ENCODE measurements at places on chromosomes 7 and 10. TPM values are rescaled to one million over a fixed set of nuclear protein-coding genes. Genes with fewer than 3 reads are reported as not detected.

DNA sequence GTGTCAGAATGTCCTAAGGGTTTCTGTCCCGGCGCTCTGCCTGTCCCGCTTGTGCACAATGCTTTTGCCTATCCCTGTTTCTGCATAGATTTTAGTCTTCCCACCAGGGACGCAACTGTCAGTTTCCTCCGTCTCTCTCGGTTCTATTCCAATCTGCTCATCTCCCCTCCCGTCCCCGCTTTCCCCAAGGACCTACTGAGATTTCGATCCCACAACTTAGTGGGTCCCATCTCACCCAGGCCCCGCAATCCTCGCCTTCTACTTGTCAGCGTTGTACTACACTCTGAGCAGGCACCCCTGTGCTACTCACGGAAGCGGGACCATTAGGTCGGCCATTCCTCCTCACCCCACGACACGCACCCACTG lies 519 bp upstream of the ZNF655 start:
- no peaks in the 10 kb centered on the region for H3K36me3 ChIP-seq
- peak overlapping the region; percentile 64 for H3K4me3 ChIP-seq
- H3K4me1 ChIP-seq: peaks cover 27% of the 10 kb centered on the region
- no peak for DNase-seq
- H3K27me3 ChIP-seq: no peaks in the 10 kb centered on the region

DNA sequence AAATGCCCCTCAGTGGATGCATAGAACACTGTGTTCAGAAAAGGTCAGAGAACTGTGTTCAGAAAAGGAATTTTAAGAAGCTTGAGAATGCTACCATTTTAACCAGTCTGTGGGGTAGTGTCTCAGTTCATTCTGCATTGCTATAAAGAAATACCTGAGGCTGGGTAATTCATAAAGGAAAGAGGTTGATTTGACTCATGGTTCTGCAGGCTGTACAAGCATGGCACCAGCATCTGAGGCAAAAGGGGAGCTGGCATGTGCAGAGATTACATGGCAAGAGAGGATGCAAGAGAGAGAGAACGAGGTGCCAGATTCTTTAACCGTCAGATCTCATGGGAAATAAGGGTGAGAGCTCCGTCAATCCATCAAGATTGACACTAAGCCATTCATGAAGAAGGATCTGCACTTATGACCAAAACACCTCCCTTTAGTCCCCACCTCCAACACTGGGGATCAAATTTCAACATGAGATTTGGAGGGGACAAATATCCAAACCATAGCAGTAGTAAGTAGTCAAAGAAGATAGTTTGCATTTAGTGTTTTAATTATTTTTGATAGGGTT lies 119.8 kb downstream of the FAM107B start:
- no peak for DNase-seq
- H3K4me1 ChIP-seq: peaks cover 15% of the 10 kb centered on the region
- H3K4me3 ChIP-seq: no peak overlapping the region

GRCh38 chr7:136685501-136686173 lies 182.8 kb upstream of the CHRM2 start:
- H3K27me3 ChIP-seq: no peaks in the 10 kb centered on the region
- no peak overlapping the region for H3K27ac ChIP-seq
- no peaks in the 10 kb centered on the region for H3K36me3 ChIP-seq
- no peak overlapping the region for H3K4me3 ChIP-seq

DNA sequence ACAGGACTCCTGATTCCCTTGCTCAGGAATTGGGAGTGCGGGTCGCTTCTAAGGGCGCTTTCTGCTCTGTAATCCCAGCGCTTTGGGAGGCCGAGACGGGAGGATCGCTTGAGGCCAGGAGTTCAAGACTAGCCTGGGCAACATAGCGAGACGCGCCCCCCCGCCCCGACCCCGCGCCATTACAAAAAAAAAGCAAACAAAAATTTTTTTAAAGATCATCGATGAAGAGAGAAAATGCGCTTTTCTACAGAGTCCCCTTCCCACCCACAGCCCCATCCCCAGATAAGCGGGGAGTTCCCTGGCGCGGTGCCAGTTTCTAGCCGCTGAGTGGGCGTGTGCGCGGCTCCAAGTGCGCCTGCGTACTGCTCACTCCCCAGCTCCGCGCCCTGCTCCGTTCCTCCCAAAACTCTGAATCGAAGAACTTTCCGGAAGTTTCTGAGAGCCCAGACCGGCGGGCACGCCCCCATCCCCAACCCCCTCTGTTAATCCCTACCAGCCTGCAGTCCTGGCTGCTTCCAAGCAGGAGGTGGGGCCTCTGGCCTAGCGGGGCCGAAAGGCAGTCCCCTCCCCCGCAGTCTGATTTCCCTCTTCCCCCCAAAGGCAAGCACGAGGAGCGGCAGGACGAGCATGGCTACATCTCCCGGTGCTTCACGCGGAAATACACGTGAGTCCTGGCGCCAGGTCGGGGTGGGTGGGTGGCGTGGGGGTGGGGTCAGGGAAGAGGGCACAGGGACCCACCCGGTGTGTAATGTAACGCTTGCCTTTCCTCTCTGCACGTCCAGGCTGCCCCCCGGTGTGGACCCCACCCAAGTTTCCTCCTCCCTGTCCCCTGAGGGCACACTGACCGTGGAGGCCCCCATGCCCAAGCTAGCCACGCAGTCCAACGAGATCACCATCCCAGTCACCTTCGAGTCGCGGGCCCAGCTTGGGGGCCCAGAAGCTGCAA lies 1.0 kb downstream of the HSPB1 start:
- peaks cover 7% of the 10 kb centered on the region for H3K4me1 ChIP-seq
- no peaks in the 10 kb centered on the region for H3K36me3 ChIP-seq
- peak; percentile 96 for DNase-seq
- peak overlapping the region; percentile 93 for H3K27ac ChIP-seq
- no peaks in the 10 kb centered on the region for H3K27me3 ChIP-seq
- H3K4me3 ChIP-seq: peak overlapping the region; percentile 58

DNA sequence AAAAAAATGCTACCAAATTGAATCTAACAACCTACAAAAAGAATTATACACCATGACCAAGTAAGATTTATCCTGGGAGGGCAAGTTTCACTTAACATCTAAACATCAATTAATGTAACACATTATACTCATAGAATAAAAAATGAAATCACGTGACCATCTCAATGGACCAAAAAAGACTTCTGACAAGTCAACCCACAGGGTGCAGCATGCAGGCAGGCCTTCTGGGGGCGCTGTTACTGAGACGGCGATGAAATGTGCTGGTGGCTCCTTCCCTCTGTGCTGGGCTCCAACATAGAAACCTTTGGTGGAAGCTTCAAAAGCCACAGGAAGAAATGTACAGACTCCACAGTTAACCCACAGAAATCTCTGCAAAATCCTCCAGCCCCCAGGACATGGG lies 103.1 kb downstream of the INHBA start:
- no peaks in the 10 kb centered on the region for H3K36me3 ChIP-seq
- no peaks in the 10 kb centered on the region for H3K27me3 ChIP-seq
- H3K4me1 ChIP-seq: no peaks in the 10 kb centered on the region

DNA sequence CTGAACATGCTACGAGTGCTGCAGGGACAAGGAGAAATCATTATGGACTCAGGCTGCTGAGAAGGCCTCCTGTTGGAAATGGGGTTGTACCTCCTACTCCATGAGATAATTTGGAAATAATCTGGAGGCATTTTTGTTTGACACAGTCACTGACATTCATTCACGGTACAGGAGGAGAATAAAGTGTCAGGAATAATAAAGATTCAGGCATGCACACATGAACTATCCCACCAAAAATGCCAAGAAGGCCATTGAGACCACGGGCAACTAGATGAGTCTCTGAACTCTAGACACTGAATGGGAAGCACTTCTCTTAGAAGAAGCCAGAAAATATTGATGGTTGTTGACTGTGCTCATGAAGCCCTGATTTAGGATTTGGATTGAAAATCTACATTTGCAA lies 220.9 kb upstream of the HABP2 start:
- no peak for DNase-seq
- H3K4me1 ChIP-seq: no peaks in the 10 kb centered on the region
- no peaks in the 10 kb centered on the region for H3K27me3 ChIP-seq
- H3K27ac ChIP-seq: no peak overlapping the region
- H3K4me3 ChIP-seq: no peak overlapping the region

DNA sequence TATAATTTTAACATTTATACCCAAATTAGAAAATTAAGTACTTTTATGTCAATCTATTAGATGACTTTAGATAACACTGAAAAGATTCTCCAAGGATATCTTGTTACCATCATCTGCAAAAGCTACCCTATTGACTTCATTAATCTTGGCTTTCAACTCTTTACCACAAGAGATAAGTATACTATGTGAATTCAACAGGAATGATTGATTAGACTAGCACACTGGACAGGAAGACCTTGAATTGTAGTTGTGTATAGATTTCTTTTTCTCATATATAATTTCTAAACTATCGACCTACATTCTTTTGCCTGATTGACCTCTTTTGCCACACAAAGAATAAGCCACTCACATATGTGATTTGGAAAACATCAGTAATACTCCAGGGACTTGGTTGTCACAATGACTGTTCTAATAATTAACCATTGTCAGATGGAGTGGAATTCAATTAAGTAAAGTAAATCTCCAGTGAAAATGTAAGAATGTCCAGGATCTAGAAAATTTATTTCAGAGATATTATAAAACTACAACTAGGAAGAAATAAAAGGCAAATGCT lies 1132.0 kb downstream of the SORCS1 start:
- no peak overlapping the region for H3K4me3 ChIP-seq
- H3K36me3 ChIP-seq: no peaks in the 10 kb centered on the region
- no peaks in the 10 kb centered on the region for H3K4me1 ChIP-seq
- DNase-seq: no peak

DNA sequence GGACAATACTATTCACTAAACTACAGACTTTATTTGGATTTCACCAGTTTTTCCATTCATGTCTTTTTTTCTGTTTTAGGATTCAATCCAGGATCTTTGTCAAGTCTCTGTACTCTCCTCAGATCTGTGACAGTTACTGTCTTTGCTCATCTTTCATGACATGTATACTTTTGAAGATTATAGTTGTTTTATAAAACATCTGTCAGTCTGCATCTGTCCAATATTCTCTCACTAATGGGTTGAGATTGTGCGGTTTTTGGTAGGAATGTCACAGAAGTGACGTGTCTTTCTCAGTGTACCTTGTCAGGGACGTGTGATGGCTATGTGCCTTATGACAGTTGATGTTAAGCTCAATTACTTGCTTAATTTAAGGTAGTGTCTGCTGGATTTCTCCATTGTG lies 124.9 kb upstream of the TPK1 start:
- no peak overlapping the region for H3K4me3 ChIP-seq
- H3K36me3 ChIP-seq: no peaks in the 10 kb centered on the region
- no peak overlapping the region for H3K27ac ChIP-seq
- H3K27me3 ChIP-seq: no peaks in the 10 kb centered on the region
- H3K4me1 ChIP-seq: no peaks in the 10 kb centered on the region

DNA sequence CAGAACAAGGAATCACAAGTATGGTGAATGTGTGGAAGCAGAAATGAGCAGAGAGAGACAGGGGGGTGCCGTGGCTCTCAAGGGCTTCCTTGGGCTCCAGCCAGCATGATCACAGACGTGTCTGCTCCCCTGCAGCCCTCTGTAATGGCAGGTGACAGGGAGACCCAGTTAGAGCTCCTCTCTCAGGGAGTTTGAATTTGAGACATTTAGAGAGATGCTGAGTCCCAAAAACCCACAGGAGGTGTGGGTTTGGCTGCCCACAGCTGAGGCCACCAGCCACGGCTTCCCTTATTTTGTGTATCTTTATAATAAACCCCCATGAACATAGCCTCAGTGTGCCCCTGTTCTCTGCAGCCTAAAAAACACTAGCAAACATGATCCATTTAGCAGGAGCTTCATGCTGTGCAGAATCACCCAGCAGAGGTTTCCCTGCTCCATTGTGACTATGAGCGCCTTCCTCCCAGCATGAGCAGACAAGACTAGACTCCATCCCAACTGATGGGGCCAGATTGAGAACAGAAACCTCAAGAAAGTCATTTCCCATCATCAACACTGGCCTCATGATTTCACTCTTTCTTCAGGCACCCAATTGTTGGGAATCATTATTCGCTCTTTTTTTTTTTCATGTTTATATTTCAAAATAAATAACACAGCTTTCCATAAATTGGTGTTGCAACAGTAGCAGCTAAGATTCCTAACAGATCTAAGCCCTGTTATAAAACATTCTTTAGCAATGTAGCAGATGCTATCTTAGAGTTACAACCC lies 13.4 kb downstream of the NOD1 start:
- H3K36me3 ChIP-seq: no peaks in the 10 kb centered on the region
- no peak overlapping the region for H3K4me3 ChIP-seq
- no peak for DNase-seq

GRCh38 chr7:33258491-33258951 lies 129.2 kb downstream of the BBS9 start:
- H3K27me3 ChIP-seq: no peaks in the 10 kb centered on the region
- no peak overlapping the region for H3K27ac ChIP-seq
- H3K4me1 ChIP-seq: no peaks in the 10 kb centered on the region
- DNase-seq: no peak
- no peak overlapping the region for H3K4me3 ChIP-seq

DNA sequence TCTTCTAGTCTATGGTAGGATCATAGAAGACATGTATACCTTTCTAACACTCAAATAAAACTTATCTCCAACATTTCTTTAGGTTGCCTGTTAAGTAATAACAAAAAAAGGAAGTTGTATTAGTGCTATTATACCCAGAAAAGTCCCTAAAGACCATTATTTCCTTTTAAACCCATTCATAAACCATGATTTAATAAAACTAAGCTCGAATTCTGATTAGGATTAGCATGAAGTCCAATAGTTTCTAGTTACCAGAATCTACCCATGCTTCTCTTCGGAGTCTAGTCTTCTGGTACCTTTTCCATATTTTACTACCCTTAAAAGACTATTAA lies 62.7 kb downstream of the USP6NL start:
- H3K27me3 ChIP-seq: no peaks in the 10 kb centered on the region
- DNase-seq: no peak
- no peak overlapping the region for H3K27ac ChIP-seq
- H3K36me3 ChIP-seq: no peaks in the 10 kb centered on the region
- peaks cover 7% of the 10 kb centered on the region for H3K4me1 ChIP-seq

DNA sequence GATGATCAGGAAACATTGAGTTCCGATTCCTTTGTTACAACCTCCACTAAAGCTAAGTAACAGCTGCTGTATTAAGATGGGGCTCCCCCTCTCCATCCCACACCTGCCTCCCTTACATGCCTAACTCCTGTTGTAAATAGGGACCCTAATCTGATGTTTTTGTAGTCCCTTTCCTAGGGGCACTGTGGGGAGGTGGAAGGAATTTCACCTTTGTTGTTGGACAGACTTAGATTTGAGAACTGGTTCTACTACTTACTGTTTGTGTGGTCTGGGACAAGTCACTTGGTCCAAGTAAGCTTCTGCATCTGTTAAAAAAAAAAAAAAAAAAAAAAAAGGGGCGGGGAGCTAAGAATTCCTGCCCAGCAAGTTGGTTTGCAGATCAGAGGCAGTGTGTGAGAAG lies 42.6 kb downstream of the KIAA1217 start:
- no peak for DNase-seq
- H3K4me3 ChIP-seq: no peak overlapping the region
- peaks cover 28% of the 10 kb centered on the region for H3K4me1 ChIP-seq
- H3K27ac ChIP-seq: peak overlapping the region; percentile 68

The AGBL3 gene
- 6.4 TPM for total RNA-seq

The SLC25A40 gene
- total RNA-seq: 21.6 TPM

The CASP2 gene
- total RNA-seq: 13.6 TPM

The NT5C3A gene
- total RNA-seq: 38.0 TPM

The ZNF438 gene
- total RNA-seq: 5.0 TPM

The ST8SIA6 gene
- 0.24 TPM for total RNA-seq
